ENCODE measurements at places on chromosomes 12 and 14. TPM values are rescaled to one million over a fixed set of nuclear protein-coding genes. Genes with fewer than 3 reads are reported as not detected.

DNA sequence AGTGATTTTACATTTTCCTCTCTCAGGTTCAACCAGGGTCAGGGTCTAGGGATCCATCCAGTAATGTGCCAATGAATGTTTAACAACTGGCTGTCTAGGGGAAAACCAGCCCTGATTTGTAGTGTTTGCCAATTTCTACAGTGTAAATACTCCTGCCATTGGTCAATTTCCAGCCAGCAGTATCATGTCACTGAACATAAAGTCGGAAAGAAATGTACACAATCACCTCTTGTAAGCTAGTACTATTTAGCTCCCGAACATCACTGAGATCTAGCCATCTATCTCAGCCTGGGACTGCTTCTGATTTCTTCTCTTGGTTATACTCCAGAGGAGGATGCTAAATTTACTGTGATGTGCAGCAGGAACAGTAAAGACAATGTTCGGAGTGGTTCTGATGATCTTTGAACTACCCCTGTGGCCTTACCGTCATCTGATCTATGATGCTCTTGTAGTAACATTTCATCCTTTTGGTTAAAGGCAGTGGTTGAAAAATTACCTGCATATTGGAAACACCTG is 36.7 kb upstream of the EGLN3 start:
- no peaks in the 10 kb centered on the region for H3K27me3 ChIP-seq
- peaks cover 10% of the 10 kb centered on the region for H3K4me1 ChIP-seq
- no peak for DNase-seq
- no peak overlapping the region for H3K4me3 ChIP-seq

The VAMP1 gene
- total RNA-seq = 91.4 TPM

DNA sequence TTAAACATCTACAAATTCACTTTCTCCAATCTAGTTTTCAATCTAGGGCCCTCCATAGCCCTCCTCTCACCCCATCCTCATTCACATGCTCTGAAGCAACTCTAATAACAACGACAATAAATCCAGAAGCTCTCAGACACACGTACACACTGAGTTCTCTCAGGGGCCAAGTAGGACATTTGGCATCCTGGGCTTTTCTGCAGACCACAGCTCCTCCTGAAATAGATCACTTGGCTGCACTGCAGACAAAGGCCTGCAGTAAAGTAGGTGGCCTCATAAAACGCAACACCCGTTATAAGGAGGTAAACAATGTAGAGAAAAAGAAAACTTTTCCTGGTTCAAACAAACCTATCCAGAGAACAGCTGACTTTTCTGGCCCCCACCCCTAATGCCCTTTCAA is 111.2 kb downstream of the TMTC1 start:
- peaks cover 3% of the 10 kb centered on the region for H3K27me3 ChIP-seq
- H3K4me3 ChIP-seq = no peak overlapping the region
- H3K36me3 ChIP-seq = no peaks in the 10 kb centered on the region
- no peaks in the 10 kb centered on the region for H3K4me1 ChIP-seq

DNA sequence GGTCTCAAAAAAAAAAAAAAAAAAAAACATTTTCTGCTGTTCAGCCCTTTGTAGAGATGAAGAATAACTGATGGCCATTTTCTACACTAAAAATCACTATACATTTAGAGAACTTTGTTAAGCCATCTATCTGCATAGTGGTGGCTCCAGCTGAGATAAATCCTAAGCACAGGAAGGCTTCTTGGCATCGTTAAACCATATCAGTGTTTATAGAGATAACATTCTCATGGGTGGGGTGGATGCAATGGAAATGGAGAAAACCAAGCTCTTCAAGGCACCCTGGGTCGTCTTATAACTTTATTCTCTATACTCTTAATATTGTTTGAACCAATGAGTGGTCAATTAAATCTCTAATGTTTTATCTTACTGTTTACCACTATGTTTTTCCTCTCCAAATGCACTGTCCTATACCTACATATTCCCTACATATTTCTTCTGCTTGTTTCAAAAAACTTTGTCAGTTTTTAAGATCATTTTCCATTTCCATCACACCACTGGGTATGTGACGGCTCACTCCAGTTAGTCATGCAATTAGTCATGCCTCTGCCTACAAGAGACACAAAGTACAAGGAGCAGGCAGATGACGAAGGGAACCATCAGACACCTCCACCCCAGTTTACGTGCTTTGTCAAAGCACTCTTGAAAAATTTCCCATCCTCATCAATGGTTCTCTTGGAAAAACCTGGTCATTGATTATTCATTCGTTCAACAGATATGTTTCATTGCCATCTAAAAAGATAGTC is 119.3 kb upstream of the OVCH1 start:
- H3K27me3 ChIP-seq = peaks cover 31% of the 10 kb centered on the region
- no peaks in the 10 kb centered on the region for H3K4me1 ChIP-seq
- DNase-seq = no peak
- no peak overlapping the region for H3K27ac ChIP-seq

Measured in naive thymus-derived CD8-positive, alpha-beta T cell (primary cell).